ENCODE measurements at places on chromosomes 5 and 9.

GRCh38 chr9:115039516-115040120, 78.3 kb downstream of the TNC start:
- DNase-seq, result no peak
- H3K4me1 ChIP-seq, result no peaks in the 10 kb centered on the region
- H3K36me3 ChIP-seq, result no peaks in the 10 kb centered on the region
- no peak overlapping the region for H3K4me3 ChIP-seq

- H3K36me3 ChIP-seq, result no peaks in the 10 kb centered on the region
- no peak for DNase-seq
- no peaks in the 10 kb centered on the region for H3K27me3 ChIP-seq
- H3K27ac ChIP-seq, result no peak overlapping the region
Observed at GRCh38 chr5:6792911-6793471, 79.8 kb downstream of the TENT4A start.

- H3K4me3 ChIP-seq, result no peak overlapping the region
- no peak for DNase-seq
- peaks cover 6% of the 10 kb centered on the region for H3K4me1 ChIP-seq
- H3K27me3 ChIP-seq, result no peaks in the 10 kb centered on the region
- no peaks in the 10 kb centered on the region for H3K36me3 ChIP-seq
Observed at GRCh38 chr5:65078331-65078730, 309.6 kb downstream of the CWC27 start.

GRCh38 chr5:91383956-91384300, 811 bp upstream of the ARRDC3 start:
- H3K27ac ChIP-seq, result peak overlapping the region; percentile 93
- no peaks in the 10 kb centered on the region for H3K27me3 ChIP-seq
- no peaks in the 10 kb centered on the region for H3K4me1 ChIP-seq
- no peaks in the 10 kb centered on the region for H3K36me3 ChIP-seq
- no peak for DNase-seq

DNA sequence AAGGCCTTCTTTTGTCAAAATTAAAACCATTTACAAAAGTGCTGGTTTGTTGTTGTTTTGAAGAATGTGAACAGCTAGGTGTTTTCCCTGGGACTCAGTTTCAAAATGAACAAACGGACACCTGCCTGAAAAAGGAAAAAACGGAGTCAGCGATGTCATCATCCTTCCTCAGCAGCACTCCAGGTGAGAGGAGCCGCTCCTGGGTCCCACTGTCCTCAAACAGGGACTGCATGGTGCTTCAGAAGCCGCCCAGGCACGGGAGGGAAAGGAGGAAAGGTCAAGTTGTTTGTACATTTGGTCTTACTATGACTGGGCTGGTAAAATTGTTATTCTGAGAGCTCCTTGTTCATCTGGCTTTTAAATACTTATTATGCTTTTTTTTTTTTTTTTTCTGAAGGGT, 69.0 kb upstream of the ZSWIM6 start:
- no peaks in the 10 kb centered on the region for H3K27me3 ChIP-seq
- H3K4me1 ChIP-seq, result no peaks in the 10 kb centered on the region
- no peak overlapping the region for H3K27ac ChIP-seq
- H3K4me3 ChIP-seq, result no peak overlapping the region
- DNase-seq, result no peak
- H3K36me3 ChIP-seq, result no peaks in the 10 kb centered on the region

DNA sequence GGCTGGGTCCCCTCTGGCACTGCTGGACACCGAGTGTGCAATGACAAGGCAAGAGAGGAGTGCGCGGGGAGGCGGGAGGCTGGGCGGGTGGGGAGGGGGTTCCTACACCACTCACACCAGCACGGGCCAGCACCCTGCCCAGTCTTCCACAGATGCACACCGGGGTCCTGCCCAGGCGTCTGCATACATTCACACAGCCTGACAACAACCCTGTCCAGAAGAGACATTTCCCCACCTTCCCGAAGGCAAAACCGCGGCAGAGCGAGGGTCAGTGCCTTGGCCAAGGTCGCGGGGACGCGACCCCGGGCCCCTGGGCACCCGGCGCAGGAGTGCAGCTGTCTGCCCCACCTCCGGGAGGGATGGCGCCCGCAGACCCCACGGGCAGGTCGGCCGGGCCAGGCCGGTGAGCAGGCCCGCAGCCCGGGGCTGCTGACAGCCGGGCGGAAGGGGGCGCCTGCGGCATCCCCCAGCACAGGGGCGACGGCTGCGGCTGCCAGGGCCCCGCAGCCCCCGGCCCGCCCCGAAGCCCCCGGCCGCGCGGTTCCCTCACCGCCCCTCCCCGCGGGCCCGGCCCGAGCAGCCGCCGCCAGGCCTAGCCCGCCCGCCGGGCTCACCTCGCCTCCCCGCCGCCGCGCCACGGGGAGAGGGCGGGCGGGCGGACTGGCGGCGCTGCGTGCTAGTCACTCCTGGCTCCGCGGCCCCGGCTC, 496 bp downstream of the MAPK9 start:
- H3K27me3 ChIP-seq, result no peaks in the 10 kb centered on the region
- peak; percentile 66 for DNase-seq
- H3K27ac ChIP-seq, result no peak overlapping the region
- H3K36me3 ChIP-seq, result no peaks in the 10 kb centered on the region
- H3K4me3 ChIP-seq, result peak overlapping the region; percentile 85
- peaks cover 6% of the 10 kb centered on the region for H3K4me1 ChIP-seq

GRCh38 chr5:133565993-133566392, 46.3 kb downstream of the FSTL4 start:
- no peak overlapping the region for H3K4me3 ChIP-seq
- no peak overlapping the region for H3K27ac ChIP-seq
- H3K4me1 ChIP-seq, result no peaks in the 10 kb centered on the region
- DNase-seq, result no peak
- H3K36me3 ChIP-seq, result no peaks in the 10 kb centered on the region

DNA sequence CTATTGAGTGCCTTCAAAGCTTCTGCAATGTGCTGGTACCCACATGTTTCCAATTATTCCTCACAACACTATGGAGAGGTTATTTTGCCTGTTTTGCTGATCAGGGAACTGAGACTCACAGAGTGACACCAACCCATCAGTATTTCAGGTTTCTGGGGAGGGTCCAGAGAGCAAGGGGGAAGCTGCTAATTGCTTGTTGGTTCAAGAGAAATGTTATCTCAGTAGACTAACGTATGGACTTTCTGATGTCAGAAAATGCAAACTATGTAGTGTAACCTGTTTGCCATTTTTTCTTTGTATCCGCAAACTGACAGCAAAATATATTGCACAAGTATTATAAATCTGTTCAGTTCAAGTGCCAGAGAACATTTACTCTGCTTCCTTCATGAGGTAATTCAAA, 108.3 kb upstream of the MSX2 start:
- no peak overlapping the region for H3K27ac ChIP-seq
- no peaks in the 10 kb centered on the region for H3K4me1 ChIP-seq
- no peaks in the 10 kb centered on the region for H3K27me3 ChIP-seq
- no peaks in the 10 kb centered on the region for H3K36me3 ChIP-seq

GRCh38 chr5:321230-321725, at the start of gene AHRR:
Gene AHRR (plus strand): TSS chr5:321714. CDS start chr5:343903, 22,189 bp downstream.
- H3K27me3 ChIP-seq, result peaks cover 52% of the 10 kb centered on the region
- H3K4me1 ChIP-seq, result peaks cover 19% of the 10 kb centered on the region
- peak within 1 kb of the TSS; percentile 53 for H3K4me3 ChIP-seq
- no peak within 1 kb of the TSS for H3K27ac ChIP-seq

DNA sequence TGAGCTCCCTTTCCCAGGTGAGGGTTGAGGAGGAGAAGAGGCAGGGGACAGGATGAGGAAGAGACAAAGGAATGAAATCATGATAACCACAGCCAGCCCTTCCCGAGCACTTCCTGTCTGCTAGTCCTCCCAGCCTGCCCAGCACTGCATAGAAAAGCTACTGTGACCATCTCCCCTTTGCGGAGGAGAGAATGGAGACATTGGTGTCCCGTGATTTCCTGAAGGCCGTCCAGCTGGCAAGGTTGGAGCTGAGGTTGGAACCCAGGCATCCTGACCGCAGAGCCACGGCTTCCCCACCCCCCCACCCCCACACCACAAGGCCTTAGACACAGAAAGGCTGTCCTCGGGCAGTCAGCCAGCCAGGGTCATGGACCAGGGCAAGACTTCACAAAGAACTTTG, 131.1 kb upstream of the ICE1 start:
- no peak for DNase-seq
- H3K27me3 ChIP-seq, result no peaks in the 10 kb centered on the region
- no peak overlapping the region for H3K27ac ChIP-seq
- no peaks in the 10 kb centered on the region for H3K36me3 ChIP-seq
- H3K4me3 ChIP-seq, result no peak overlapping the region

DNA sequence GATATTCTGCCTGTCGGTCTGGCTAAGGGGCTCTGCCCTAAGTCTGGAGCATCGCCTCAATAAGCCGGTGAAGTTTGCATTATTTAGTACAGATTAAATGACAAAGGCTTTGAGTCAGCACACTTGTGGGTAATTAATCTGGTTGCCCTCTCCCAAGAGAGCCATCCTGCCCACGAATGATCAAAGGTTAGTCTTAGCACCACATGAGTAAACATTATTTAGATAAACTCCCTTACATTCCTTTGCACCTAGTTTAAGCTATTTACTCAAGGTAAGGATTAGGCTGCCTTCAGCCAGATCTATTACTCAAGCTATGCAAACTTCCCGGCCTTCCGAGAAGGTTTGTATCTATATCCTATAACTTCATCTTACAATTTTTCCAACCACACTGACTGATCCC, 572.1 kb downstream of the CHSY3 start:
- no peaks in the 10 kb centered on the region for H3K36me3 ChIP-seq
- no peak overlapping the region for H3K4me3 ChIP-seq
- no peak for DNase-seq
- no peaks in the 10 kb centered on the region for H3K27me3 ChIP-seq
- H3K27ac ChIP-seq, result no peak overlapping the region

DNA sequence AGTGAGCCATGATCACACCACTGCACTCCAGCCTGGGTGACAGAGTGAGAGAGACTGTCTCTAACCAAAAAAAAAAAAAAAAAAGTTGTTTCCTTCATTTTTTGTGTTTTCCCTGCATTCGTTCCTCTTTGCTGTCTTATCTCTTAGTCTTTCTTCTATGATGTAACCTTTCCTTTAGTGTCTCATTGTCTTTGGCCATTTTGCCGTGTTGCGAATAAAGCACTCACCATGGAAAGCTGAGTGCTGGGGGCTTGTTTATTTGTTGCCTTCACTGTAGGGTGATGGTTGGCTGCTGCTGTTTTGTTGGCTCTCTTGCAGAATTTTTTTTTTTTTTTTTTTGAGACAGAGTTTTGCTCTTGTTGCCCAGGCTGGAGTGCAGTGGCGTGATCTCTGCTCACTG, 7.7 kb downstream of the EHMT1 start:
- no peak overlapping the region for H3K27ac ChIP-seq
- no peak overlapping the region for H3K4me3 ChIP-seq
- no peak for DNase-seq
- peaks cover under 1% of the 10 kb centered on the region for H3K4me1 ChIP-seq

DNA sequence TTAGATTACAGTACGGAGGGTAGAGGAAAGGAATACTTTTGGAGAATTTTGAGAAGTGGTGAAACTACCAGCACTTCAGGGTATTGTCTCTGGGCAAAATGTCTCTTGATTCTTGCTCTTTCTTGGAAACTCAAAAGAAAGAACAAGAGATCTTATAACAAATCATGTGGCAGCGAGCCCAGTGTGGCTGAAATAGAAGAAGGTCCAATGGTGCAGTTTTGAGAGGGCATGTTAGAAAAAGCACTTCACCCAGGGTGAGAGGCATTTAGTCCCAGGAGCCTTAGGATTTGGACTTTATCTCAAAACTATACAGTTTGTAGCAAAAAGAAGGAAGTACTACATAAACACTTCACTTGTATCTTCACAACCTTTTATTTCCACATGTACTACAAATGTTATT, 39.4 kb downstream of the NNT start:
- no peak for DNase-seq
- H3K27ac ChIP-seq, result no peak overlapping the region
- H3K4me1 ChIP-seq, result no peaks in the 10 kb centered on the region
- no peak overlapping the region for H3K4me3 ChIP-seq

DNA sequence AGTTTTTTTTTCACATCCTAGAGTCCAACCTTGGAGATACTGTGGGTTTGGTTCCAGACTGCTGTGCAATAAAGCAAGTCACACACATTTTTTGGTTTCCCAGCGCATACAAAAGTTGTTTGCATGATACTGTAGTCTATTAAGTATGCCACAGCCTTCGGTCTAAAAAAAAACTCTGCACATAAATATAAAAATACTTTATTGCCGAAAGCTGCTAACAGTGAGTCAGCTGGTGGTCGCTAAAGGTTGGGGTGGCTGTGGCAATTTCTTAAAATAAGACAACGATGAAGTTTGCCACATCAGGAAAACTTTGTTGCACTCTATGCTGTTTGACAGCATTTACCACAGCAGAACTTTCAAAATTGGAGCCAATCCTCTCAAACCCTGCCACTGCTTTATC, 37.4 kb downstream of the UBQLN1 start:
- no peaks in the 10 kb centered on the region for H3K4me1 ChIP-seq
- H3K27ac ChIP-seq, result no peak overlapping the region
- H3K4me3 ChIP-seq, result no peak overlapping the region
- peaks cover 2% of the 10 kb centered on the region for H3K36me3 ChIP-seq

- peak overlapping the region; percentile 12 for H3K27ac ChIP-seq
- no peaks in the 10 kb centered on the region for H3K36me3 ChIP-seq
- H3K27me3 ChIP-seq, result no peaks in the 10 kb centered on the region
- H3K4me3 ChIP-seq, result no peak overlapping the region
Observed at GRCh38 chr9:127905004-127905728, 5.8 kb upstream of the ST6GALNAC6 start.

DNA sequence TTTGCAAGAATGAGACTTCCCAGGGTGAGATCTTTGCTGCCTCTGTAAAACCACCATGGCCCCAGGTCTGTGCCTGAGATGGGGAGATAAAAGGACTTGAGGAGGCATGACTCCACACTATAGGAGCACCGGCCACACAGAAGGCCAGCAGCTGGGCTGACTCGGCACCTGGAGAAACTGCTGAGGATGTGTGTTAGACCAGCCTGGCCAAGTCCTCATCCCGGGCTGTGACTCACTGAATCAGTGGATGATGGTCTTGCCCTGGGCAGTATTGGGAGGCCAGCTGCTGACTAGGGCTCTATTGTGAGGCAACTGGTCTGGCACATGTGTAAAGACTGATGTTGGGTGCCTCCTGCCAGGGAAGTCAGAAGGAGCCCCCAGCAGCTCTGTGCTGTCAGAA, 286.2 kb downstream of the ACTL7B start:
- H3K4me1 ChIP-seq, result no peaks in the 10 kb centered on the region
- DNase-seq, result no peak
- H3K36me3 ChIP-seq, result no peaks in the 10 kb centered on the region
- no peak overlapping the region for H3K27ac ChIP-seq
- no peaks in the 10 kb centered on the region for H3K27me3 ChIP-seq

- no peak overlapping the region for H3K27ac ChIP-seq
- H3K4me1 ChIP-seq, result peaks cover 8% of the 10 kb centered on the region
- peaks cover 14% of the 10 kb centered on the region for H3K27me3 ChIP-seq
- H3K4me3 ChIP-seq, result no peak overlapping the region
- no peaks in the 10 kb centered on the region for H3K36me3 ChIP-seq
Observed at GRCh38 chr5:135480511-135480910, 28.4 kb upstream of the TIFAB start.

- DNase-seq, result no peak
- no peak overlapping the region for H3K27ac ChIP-seq
- no peaks in the 10 kb centered on the region for H3K27me3 ChIP-seq
- no peak overlapping the region for H3K4me3 ChIP-seq
- no peaks in the 10 kb centered on the region for H3K36me3 ChIP-seq
Observed at GRCh38 chr5:158194561-158194976, 335.6 kb upstream of the CLINT1 start.

GRCh38 chr5:164597293-164597900, 1092.0 kb downstream of the MAT2B start:
- peak; percentile 59 for DNase-seq
- H3K27ac ChIP-seq, result no peak overlapping the region
- no peaks in the 10 kb centered on the region for H3K4me1 ChIP-seq
- no peaks in the 10 kb centered on the region for H3K27me3 ChIP-seq
- H3K4me3 ChIP-seq, result no peak overlapping the region

- no peaks in the 10 kb centered on the region for H3K27me3 ChIP-seq
- H3K4me3 ChIP-seq, result no peak overlapping the region
- DNase-seq, result no peak
- H3K27ac ChIP-seq, result no peak overlapping the region
- no peaks in the 10 kb centered on the region for H3K36me3 ChIP-seq
Observed at GRCh38 chr5:153998010-153998409, 40.7 kb downstream of the FAM114A2 start.

All from H1 (cell line).